ENCODE measurements at places on chromosomes 11 and 22.

GRCh38 chr11:92837595-92837994, 131.9 kb upstream of the MTNR1B start:
- DNase-seq: no peak

DNA sequence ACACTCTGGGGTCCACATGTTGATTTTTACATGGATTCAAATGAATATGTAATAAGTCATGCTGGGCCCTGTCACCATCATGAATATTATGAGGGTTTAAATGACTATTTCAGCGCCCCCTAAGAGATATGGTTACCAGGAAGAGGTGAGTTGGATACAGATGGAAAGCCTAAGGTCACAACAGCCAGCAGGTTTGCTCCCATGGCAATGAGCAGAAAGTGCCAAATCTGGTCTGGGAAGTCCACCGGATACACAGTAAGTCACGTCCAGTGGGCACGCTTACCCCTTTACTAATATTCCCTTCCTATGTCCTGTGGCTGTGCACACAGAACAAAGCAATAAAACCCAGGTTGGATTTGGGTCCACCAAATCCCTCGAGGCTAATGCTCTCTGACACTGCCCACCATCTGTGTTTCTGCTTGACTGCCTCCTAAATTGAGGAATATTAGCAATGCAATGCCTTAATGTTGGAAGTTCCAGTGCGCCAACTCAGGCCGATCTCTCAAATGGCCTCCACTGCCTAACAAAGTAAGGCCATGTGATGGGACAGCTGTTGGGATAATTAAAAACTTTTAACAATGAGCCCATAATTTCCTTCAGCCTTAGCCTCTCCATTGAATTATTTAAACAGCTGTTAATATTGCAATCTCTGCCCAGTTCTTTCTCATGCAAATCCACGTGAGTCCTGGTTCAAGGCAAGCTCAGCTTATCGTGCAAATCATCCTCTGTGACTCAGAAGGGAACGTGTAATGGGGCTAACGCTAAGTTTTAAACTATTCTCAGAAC, 97.6 kb downstream of the SLC1A2 start:
- peak; percentile 64 for DNase-seq

DNA sequence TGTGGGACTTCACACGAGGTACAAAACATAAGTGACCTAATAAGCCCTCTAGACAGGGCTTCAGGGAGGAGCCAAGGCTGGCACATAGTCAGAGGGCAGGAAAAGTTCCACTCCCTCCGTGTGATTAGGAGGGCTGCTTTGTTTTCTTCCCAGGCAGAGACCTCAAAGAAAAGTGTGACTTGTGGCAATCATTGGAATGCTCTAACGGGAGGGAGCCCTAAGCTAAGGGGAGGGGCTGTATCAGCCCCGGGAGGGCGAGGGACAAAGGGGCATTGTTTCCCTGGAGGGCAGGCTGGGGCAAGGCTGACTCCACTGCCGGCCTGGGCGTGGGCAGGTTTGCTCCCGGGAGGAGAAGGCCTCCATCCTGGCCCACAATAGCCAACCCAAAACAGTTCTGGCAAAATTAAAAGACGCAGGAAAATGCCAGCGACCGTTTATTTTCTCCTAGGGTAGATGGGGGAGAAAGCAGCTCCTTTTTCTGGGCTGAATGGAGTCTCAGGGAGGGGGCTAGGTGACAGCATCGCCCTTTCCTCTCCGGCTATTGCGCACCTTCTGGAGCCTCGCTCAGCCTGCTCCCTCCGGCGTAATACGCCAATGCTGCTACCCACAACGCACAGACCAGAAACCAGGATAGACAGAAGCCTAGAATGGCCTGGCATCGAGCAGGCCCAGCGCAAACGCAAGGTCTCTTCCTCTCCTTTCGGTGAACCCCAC, 60.2 kb downstream of the ENDOD1 start:
- no peak for DNase-seq

- DNase-seq: no peak
Observed at GRCh38 chr22:48961705-48962104, 866.0 kb downstream of the BRD1 start.

DNA sequence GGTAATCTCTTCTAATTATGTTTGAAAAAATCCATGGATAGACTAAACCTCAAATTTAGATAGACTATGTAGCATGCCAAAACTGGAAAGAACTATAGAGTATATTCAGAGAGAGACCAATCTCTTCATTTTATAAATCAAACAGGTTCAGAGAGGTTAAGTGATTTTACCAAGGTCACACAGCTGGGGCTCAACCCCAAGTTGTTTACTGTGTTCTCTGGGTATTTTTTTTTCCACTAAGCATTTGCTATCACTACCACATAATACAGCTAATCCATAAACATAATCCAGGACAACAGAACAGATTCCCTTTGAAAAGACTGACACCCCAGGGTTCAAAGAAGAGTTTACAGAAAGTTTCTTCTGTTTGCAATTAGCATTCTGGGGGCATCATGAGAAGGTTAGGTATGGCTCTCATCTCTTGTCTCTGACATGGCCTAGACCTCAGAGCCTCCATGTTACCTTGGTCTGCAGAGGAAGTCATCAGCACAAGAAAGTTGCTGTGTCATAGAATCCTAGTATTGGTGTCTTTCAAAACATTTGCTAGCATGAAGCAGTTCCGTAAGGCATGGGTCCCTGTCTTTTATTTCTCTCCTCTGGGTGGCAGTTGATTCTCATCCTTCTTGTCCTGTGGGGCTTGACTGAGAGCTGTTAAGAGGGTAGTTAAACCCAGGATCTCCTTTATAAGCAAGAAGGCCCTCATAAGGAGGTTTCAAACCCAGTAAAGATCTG, 94.5 kb upstream of the HSD17B12 start:
- no peak for DNase-seq

GRCh38 chr11:76073724-76074123, 132.6 kb downstream of the WNT11 start:
- DNase-seq: peak; percentile 42

DNA sequence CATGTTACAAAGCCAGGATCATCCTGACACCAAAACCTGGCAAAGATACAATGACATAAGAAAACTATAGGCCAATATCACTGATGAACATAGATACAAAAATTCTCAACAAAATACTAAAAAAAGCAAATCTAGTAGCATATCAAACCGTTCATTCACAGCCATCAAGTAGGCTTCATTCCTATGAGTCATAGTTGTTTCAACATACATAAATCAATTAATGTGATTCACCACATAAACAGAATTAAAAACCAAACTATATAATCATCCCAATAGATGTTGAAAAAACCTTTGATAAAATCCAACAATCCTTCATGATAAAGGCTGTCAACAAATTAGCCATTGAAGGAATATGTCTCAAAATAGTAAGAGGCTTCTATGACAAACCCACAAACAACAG, 1007.2 kb upstream of the RAG2 start:
- DNase-seq: no peak

Measured in HCEC 1CT (cell line).